DMS79 (cell line): ENCODE measurements at places on chromosomes 3 and 15.

DNA sequence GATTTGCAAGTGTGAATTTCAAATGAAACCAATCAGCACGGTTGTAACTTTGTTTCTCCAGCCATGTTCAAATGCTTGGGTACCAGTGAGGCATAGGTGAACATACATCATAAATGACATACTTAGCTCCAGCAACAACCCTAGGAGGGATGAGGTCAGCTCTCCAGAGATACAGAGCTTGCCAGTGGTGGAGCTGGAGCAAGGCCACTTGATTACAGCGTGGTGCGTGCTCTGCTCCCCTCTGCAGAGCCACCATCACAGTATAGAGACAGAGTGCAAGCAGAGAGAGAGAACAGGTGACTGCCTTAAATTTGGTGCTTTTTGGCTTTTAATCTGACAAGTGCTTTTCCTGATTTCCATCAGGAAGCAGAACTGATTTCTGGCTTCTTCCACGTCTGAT is 275.1 kb downstream of the PDZRN3 start:
- DNase-seq: no peak

DNA sequence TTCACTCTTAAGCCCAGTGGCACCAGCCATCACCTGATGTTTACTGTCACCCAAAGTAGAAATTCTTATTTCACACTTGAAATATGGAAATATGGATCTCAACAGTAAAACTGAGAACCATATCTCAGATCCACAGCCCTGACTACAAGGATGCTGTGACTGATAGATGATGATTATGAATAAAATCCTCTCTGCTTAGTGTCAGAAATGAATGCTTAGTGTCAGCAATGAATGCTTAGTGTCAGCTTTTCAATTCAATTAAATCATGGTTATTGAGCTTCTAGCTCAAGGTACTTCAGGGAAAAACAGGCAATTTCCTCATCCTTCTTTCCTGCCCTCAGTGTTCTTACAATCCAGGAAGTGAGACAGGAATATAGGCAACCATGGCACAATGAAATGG is 392.3 kb downstream of the LSAMP start:
- no peak for DNase-seq

DNA sequence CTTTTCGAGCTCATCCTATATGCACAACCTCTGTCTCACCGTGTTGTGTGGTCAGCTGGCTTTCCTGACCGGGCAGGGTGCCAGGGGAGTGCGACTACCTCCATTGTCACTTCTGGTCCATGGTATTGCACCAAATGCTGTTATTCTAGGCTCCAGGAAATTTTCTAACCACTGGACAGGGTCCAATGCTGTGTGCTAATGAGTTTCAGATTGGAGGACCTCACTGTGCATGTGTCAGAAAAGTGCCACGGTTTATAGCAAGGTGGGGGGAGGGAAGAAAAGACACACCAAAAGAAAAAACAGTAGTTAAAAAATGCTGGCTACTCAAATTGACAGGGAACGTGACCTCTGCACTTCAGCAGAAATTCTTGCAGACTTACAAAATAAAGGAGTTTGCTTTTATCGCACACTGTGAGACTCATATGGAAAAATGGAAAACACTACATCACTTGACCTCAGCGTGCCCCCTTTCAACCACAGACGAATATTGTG is 480.1 kb downstream of the FOXP1 start:
- no peak for DNase-seq

DNA sequence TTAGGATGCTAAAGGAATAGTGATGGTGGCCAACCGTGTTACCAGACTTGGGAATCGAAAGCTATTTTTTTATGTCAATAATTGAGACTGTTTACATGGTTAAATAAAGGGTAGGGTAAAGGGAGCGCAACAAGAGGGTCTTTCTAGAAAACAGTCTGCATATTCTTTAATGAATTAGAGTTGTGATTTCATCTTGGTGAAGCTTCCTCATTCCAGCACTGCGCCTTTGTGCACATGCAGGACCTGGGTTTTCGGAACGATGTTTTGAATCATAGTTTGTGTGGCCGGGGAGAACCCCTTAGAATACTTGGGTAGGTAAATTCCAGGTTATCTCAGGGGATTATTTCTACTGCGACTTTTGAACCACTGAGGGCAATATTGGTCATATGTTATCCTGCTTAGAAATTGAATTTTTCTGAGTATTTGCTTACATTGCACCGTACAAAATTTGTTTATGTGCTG is 1.3 kb downstream of the PIK3CA start:
- no peak for DNase-seq

- peak; percentile 69 for DNase-seq
Measured at GRCh38 chr3:9399746-9400145, 2.3 kb downstream of the SETD5 start.

DNA sequence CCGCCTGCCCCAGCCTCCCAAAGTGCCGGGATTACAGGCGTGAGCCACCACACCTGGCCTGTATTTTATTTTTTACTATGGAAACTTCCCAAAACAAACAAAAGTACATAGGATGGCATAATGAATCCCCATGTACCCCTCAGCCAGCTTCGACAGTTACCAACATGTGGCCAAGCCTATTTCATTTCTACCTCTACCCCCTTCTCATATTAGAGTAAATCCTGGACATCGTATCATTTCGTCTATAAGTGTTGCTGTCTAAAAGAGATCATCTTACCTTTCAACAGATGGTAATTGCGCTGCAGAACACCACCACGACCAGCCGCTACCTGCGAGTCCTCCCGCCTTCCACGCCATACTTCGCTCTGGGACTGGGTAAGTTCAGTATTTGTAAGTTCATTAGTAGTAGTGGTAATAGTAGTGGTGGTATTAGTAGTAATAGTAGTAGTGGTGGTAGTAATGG is 44.9 kb downstream of the DLEC1 start:
- DNase-seq: no peak

GRCh38 chr3:24184528-24185176 is 239.6 kb downstream of the NR1D2 start:
- no peak for DNase-seq
